ENCODE measurements at places on chromosomes 5 and 9.

DNA sequence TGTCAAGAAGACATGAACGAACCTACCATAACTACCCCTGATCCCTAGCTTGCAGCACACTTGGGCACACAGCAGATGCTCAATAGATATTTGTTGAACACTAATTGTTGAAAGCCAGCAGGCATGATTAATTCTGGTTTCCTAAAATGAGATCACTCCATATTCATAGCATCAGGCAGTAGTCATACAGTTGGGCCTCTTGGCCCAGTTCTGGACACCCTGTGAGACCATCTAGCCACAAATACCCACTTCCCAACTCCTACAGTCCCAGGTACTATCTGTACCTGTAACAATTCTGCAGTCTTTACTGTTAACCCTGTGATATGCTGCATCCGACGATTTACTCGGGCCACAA lies 24.2 kb downstream of the P4HA2 start:
- peak; percentile 22 for DNase-seq

DNA sequence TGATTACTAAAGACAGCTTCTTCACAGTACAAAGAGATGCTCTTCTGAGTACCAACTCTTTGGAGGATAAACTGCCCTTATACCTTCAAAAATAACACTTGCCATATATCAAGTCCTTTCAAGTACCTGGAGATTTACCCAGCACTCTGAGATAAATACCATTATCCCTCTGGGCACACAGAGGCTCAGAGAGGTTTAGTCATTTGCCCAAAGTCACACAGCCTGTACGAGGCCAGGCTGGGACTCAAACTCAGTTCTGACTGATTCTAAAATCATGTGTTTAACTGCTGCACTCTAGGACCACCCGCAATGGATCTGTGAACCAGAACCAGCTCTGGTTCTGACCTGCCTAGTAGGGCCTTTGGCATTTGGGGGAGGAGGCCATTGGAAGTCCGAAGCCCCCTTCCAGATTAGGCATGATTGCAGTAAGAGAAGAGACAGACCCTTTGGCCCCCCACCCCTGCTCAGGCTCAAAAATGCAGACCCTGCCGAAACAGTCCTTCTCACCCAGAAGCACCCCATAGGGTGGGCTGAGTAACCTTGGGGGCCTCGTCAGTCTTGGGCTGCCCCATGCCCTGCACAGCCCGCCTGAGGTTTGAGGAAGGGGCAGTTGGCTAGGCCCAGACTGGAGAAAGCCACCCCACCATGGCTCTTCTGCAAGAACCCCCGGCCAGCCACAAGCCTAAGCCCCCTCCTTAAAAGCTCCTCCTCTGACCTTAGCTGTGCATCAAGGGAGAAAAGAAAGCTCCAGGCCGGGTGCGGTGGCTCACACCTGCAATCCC lies 32.8 kb upstream of the IL17B start:
- DNase-seq: no peak

GRCh38 chr5:65418661-65419060 lies 63.1 kb downstream of the ADAMTS6 start:
- DNase-seq: no peak

DNA sequence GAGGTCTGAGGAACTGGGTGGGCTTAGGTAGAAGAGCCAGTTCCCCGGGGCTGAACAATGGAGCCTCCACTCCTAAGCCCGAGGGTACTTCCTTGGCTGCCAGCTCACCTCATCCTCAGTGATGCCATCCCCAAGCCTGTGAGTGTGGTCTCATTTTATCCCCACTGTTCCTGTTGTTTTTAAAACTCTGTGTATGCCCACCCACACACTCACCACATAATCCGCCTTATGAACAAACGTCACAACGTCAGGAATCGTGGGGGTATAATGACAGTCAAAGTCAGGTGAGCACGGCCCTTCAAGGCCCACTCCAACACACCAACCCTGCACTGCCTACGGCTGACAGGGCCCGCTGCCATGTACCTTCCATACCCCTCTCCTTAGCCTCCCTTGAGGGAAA lies 61.1 kb downstream of the PTCH1 start:
- no peak for DNase-seq

DNA sequence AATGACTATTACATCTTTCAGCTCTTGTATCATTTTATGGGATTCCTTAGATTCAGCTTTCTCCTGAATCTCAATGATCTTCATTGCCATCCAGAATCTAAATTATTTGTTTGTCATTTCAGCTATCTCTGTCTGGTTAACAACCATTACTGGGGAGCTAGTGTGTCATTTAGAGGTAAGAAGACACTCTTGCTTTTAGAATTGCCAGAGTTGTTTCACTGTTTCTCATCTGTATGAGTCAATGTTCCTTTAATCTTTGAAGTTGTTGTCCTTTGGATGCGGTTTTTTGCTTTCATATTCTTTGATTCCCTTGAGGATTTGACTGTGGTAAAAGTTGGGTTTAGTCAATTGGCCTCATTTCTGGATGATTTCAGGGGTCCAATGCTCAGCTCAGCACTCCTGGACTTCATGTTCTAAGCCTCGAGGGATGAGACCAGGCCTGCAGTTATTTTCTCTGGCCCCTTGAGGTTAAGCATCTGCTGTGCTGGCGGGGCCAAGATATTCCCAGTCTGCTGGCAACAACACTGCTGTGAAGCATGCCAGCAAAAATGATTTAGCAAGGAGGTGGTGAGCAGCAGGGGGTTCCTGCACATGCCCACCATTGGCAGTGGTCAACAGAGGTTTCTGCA lies 102.4 kb upstream of the PCSK5 start:
- no peak for DNase-seq

DNA sequence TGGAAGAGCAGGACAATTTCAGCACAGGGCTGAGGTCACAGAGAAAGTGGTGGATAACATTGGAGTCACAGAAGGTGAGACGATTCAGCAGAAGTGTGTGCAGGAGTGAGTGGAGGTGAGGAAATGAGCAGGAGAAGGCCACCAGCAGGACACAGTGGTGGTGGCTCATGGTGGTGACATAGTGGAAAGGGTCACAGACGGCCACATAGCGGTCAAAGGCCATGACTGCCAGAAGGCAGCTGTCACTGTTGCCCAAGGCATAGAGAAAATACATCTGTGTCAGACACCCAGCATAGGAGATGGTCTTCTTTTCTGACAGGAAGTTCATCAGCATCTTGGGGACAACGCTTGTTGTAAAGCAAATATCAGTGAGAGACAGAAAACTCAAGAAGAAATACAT lies 15.0 kb downstream of the OR1N2 start:
- no peak for DNase-seq

DNA sequence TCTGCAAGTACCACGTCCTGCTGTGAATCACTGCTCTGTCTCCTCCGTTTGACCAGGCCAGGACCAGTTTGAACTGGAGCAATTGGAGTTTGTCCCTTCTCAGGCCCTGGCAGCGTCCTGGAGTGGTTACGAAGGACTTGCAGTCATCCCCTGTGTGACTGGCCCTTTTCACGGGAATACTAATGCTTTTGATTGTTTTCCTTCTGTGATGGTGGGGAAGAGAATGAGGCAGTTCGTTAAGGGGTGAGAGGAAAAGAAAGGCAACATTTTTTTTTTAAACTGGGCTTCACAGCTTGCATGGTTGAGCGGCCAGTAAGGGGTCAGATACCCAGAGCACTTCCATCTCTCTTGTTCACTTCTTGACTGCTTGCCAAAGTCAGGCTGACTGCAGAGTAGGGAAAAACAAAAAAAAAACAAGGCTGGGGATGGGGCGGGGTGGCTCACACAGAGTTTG lies 153.5 kb upstream of the STK32A start:
- DNase-seq: no peak

Measured in DMS 273 treated with DMSO at 0.1 percent for 48 hours (cell line).